ENCODE measurements at places on chromosomes 2 and 18.

DNA sequence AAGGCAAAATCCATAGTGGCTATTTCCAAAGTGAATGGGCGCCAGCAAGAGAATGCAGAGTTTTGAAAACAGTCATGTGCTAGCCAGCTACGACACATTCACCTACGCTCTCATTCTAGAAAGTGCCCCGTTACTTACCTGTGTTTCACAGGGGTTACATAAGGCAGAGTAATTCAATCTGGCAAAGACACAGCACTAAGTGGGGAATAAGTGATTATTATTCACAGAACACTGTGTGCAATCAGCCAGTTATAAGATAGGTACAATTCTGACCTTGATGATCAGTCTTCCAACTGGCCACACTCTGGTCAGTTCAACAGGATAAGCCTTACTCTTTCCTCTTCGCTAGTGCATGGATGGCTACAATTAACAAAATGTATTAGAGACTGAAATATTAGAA lies 105.8 kb downstream of the CABYR start:
- no peak for DNase-seq

DNA sequence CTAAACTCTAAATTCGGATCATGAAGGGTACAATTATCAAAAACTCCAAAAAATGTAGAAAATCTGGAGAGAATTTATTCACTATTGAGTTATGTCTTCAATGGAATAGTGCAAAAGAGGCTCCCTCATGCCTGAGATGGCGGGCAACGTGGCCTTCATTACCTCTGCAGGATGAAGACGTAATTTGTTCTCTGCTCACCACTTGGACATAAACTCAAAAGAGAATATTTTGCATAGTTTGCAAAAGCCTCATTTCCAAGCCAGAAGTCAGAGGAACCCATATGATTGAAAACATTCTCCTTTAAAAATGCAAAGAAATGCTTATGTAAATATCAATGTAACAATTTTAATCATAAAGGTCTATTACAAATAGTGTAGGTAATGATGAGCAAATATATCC lies 58.7 kb downstream of the SLC25A12 start:
- no peak for DNase-seq

DNA sequence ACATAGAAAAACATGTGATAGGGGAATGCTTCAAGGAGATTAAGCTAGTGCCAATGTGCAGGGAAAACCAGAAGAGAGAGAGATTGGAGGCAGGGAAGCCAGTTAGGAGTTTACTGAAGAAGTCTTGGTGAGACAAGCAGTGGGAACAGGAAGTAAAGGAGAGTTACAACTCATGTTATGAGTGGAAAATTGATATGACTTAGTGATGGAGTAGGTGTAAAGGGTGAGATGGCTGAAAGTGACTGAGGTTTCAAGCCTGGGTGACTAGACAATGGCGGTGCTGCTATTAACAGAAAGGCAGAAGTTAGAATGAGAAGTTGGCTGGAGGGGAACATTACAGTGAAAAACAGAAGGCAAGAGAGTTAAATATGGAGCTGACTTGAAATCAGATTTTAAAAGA lies 16.5 kb downstream of the DOK1 start:
- no peak for DNase-seq

DNA sequence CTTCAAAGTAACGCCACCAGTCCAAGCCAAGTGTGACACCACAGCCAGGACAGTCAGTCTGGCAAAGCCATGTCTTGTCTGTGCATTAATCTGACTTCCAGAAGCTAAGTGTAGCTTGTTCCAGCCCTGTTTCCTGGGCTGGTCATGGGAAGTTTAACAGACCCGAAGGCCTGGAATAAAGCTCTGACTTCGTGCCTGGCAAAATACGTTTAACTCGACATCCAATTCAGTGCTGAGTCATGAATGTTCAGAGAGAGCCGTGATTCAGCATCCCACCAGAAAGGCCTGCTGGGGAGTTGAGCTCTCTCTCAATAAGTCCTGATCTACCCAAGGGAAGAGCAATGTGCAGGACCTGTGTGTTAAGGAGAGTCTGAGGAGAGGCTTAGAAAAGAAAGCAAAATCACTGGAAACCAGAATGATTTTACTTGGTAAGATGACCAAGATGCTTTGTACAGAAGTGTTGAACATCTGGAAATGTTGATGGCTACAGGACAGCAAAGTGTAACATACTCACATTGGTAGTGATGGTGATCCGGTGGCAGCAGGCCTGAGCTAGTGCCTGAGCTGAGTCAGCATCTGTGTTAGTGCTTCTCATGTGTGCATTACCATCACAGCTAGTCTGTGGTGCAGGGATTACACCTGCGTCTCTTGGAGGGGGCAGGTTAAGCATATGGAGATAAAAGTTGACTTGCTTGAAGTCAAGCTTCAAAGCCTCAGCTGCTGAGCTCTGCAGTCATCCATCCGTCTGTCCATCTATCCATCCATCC lies 743.7 kb upstream of the HS6ST1 start:
- DNase-seq: no peak

- DNase-seq: no peak
Observed at GRCh38 chr18:68724021-68724420, 9.1 kb upstream of the TMX3 start.

DNA sequence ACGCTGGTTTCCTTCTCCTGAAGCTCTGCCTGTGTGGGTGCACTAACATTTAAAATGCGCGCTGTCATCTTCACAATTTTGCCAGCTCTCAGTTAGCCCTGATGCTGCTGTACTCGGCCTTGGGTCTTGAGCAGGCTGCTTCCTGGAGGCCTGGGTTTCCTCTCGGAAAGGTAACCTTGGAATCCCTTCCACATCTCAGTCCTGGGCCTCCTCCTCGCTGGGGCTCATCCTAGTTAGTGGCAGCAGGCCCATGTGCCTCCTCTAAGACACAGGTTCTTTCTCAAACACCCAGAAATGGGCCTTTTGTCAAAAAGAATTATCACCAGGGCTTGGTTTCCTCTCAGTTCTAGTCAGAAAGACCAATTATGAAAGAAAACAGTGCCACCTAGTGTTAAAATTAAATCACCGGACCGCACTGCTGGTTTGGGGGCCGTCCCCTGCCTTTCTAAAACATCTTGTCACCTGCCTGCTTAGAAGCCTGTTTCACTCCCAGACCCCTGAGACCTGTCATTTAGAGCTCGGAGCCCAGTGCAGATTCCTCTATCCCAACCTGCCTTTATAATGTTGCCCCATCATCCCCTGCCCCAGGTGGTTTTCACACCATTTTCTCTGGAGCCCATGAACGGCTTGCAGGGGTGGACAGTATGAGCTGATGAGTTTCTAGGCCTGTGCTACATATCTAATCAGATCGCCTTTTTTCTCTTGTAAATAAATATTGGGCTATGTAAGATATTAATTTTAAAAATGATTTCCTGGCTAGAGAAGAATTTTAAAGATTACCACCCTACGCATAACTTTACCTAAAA lies 42.4 kb downstream of the HK2 start:
- peak; percentile 52 for DNase-seq

DNA sequence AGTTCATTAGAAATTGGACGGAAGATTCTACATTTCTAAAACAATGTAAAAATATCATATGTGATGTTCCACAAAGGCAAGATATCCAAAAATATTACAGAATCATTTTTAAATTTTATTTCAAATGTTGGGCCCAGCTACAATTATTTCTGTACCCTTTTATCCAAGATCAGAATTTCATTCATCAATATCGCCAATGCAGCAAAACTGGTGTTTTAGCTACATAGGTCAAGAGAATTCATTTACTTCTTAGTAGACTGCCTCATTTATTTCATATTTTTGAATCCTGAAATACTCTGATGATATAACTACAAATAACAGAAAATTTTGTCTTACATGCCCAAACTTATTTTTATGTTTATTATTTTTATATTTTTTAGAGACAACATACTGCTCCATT lies 143.1 kb downstream of the CMPK2 start:
- no peak for DNase-seq

- no peak for DNase-seq
Observed at GRCh38 chr18:74630804-74631203, 33.1 kb downstream of the ZNF407 start.

DNA sequence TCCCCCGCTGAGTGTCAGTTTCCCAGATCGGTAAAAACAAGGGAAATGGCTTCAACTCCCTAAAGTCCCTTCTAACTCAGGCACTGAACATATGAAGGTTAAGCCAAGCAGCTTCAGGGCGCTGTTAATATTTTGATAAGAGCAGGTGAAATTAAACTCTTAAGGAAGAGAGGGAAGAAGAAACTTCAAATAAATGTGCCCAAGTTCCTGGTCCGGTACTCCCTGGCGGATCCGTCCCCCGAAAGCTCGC lies 564 bp downstream of the TRABD2A start:
- DNase-seq: no peak

All from NCI-H1105 (cell line).